NCI-H1930 (cell line): ENCODE measurements at places on chromosomes 1 and 21.

GRCh38 chr1:15213341-15213821, 33.6 kb upstream of the FHAD1 start:
- DNase-seq = no peak

DNA sequence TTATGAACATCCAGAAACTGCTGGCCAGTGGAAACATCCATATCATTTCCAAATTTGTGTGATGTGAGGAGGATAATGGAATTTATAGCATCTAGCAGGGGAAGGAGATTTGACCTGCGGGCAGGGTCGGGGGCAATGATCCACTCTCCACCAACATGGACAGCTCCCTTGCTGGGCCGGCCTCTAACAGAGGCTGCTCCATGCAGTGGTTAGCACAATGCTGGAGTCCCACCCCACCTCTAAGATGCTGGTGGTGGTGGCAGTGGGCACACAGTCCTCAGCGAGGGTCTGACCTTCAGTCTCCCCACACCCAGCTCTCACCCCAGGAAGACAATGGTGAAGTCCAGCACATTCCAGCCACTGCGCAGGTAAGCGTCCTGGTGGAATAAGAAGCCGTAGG, 18.7 kb downstream of the CACNA1S start:
- DNase-seq = no peak

- DNase-seq = no peak
Measured at GRCh38 chr21:28138272-28138671, 854.4 kb downstream of the LTN1 start.

DNA sequence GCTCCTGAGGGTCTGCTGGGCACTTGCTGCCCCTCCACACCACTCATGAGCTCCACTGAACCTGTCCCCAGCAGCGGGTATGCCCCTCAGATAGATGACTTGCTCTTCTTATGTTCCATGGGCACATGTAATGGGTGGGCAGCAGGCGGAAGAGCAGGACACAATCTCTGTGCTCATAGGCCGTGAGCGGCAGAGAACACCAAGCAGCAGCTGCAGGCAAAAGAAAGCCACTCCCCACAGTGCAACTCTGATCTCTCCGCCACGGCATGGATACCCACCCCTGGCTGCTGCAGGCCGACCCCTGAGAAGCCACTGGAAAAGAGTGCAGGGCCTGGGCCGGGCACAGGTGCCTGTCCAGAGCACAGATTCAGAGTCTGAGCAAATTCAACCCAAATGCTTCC, 135.2 kb upstream of the RUNX3 start:
- no peak for DNase-seq

GRCh38 chr1:24870551-24871195, 59.4 kb downstream of the RUNX3 start:
- DNase-seq = no peak

- DNase-seq = no peak
Measured at GRCh38 chr1:30318864-30319718, 404.3 kb downstream of the MATN1 start.

GRCh38 chr1:9388335-9389180, 95.9 kb downstream of the SPSB1 start:
- DNase-seq = no peak

GRCh38 chr1:151828921-151829320, 2.7 kb downstream of the RORC start:
- DNase-seq = no peak

- no peak for DNase-seq
Measured at GRCh38 chr21:42227909-42228708, 9.2 kb downstream of the ABCG1 start.

- no peak for DNase-seq
Measured at GRCh38 chr1:22104094-22104493, 38.8 kb downstream of the WNT4 start.

GRCh38 chr1:52096216-52096615, 40.1 kb downstream of the BTF3L4 start:
- no peak for DNase-seq

DNA sequence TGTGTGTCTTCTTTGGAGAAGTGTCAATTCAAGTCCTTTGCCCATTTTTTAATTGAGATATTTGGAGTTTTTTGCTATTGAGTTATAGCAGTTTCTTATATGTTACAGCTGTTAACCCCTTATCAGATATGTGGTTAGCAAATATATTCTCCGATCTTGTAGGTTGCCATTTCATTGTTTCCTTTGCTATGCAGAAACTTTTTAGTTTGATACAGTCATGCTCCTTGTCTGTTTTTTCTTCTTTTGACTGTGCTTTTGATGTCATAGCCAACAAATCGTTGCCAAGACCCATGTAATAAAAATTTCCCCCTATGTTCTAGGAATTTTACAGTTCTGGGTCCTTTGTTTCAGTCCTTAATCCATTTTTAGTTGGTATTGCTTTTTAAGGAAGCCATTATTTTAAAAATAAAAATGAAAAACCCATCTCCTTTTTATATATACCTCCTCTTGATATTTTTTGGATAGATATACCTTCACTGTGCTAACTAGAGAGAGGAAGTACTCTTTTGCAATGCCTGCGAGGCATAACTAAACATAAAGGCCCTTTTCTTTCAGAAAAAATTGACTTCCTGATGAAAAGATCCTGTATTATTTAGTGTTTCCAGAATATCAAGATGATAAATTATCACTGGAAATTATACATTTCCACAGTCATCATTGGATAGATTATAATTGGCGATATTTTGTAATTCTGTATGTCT, 127.8 kb downstream of the HS2ST1 start:
- DNase-seq = no peak

GRCh38 chr1:11501906-11502485, 23.0 kb downstream of the DISP3 start:
- no peak for DNase-seq

GRCh38 chr1:195965475-195965874, 642.8 kb downstream of the KCNT2 start:
- no peak for DNase-seq

DNA sequence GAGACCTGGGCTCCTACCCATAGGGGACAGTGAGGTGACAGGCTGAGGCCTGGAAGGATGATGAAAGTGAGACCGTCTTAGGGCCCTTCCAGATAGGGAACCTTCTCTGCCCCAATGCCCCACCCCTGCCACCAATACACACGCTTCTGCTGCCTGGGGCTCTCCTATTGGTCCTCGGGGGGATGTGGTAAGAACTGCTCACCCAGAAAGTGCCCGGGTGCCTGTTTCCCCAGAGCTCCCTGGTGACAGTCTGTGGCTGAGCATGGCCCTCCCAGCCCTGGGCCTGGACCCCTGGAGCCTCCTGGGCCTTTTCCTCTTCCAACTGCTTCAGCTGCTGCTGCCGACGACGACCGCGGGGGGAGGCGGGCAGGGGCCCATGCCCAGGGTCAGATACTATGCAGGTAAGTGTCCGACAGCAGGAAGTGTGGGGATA, 948 bp downstream of the SEMA4A start:
- no peak for DNase-seq

DNA sequence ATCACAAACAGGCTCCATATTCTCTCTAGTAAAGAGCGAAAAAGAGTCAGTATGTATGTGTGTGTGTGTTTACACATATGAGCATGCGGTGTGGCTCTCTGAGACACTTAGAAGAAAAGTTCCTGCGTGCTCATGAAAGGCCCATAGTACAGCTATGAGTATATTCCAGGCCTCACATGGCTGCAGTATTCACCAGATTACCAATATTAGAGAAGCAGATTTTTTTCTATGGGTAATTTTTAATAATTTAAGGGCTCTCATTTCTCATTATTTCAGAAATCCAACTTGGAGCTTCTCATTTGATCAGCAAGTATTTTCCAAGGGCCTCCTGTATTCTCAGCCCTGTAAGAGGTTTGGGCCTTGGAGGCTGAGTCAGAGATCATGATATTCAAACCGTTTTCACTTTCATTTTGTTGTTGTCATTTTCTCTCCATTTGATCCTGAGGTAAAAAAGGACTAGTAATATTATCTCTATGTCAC, 232.9 kb upstream of the SGIP1 start:
- DNase-seq = no peak

GRCh38 chr1:91007092-91007491, 14.7 kb downstream of the ZNF644 start:
- no peak for DNase-seq

DNA sequence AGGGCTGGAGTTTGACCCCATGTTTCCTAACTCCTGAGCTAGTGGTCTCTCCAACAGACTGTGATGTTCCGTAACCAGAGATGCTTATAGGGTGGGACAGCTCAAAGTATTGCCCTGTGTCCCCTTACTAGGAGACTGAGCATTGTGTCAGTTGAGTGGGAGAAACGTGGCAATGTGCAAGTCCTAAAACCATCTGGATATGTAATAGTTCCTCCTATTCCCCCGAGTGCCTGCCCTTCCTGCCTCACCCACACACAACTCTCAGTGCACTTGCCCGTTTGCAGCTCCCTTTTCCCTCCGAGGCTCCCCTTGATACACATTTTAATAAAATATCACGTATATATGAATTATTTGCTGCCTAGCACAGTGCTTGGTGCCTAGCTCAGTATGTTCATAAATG, 3.4 kb downstream of the PIGV start:
- no peak for DNase-seq

DNA sequence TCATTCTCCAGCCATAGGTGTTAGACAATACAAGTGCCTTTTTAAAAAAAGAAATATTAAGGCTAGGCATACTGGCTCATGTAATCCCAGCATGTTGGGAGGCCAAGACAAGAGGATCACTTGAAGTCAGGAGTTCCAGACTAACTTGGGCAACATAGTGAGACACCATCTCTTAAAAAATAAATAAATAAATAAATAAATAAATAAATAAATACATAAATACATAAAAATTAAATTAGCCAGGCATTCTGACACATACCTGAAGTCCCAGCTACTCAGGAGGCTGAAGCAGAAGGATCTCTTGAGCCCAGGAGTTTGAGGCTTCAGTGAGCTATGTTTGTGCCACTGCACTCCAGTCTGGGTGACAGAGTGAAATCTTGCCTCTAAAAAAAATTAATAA, 85.8 kb upstream of the ATP1B1 start:
- no peak for DNase-seq

DNA sequence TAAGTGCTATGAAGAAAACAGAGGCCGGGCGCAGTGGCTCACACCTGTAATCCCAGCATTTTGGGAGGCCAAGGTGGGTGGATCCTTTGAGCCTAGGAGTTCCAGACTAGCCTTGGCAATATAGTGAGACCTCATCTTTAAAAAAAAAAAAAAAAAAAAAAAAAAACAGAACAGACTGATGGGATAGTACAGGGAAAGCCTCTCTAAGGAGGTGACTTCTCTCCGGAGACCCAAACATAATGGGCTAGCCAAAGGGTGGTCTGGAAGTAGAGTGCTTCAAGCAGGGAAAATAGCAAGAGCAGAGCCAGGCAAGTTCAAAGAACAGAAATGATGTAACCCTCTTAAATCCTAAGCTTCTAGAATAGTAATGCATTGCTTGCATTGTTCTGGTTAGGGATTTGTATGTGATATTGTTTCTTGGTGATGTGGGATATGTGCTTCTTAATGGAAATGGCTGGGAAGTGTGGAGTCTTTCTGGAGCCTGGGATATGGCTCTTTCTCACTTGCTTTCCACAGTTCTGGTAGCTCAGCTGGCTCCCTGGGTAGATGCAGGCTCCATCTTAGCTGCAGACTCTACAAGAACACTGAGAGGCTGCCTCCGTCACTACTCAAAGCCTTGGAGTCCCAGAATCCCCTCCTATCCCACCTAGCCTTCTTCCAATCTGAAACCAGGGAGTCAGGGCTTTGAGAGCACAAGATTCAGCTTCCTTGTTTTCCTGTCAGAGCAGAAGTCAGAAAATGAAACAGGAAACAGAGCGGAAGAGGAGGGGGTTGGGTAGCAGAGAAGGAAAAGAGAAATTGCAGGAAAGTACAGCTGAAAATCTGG, 1.9 kb upstream of the PIGV start:
- DNase-seq = no peak

GRCh38 chr1:39130325-39130724, 74.2 kb upstream of the MACF1 start:
- DNase-seq = no peak

DNA sequence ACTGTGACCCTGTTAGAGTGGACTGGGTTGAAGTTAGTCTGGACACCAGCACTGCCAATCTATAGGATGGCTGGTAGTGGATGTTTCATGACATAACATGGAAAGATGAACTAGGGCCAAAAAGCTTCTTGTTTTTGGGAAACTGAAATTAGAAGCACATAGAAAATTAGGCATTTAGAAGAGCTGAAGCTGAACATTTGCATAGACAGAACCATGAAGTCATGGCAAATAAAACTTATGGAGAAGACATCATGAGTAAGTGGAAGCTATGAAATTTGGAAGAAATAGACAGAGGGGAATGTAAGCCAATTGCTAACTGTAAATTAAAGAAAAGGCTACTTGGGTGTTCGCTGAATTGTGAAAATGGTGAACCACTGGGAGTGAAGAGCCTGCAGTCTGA, 2.7 kb upstream of the S100A11 start:
- DNase-seq = no peak

DNA sequence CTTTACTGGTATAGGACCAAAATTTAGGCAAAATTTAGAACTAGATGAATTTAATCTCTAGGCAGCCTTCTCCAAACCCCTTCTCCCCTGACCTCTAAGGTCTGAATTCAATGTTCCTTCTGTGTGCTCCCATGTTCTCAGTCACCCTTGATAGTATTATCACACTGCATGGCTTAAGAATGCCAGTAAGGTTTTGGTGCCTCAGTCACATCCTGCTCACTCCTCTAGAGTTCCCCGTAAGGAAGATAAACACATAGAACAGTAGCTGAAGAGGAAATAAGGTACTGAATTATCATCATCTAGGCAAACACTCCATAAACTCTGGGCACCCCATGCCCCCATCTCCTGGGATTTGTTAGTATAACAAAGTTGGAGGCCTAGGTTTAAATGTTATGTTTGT, 18.2 kb downstream of the PRRX1 start:
- no peak for DNase-seq

DNA sequence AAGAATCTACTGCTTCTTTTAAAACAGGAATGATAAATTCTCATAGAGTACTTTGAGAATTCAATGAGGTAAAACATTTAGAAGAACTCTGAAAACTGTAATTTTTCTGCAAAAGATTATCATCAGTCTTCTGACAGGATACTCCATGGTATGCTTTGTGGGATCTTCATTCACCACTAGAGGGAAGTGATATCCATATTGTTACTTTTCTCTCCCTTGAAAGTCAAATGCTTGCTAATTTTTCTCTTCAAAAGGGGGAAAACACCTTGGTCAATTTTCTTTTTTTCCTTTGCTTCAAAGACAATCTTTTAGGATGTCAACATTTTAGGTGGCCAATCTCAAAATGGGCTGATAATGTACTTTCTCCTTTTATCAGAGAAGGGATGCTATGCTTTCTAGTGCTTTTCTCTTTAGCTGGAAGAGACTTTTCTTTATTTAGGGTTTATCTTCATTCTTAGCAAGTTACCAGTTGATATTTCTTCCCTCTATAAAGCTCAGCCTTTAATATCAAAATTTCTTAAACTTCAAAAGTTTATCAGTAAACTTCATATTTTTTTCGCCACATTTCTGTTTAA, 95.5 kb downstream of the NEGR1 start:
- DNase-seq = no peak

GRCh38 chr1:211920141-211920572, 89.6 kb upstream of the LPGAT1 start:
- no peak for DNase-seq

- DNase-seq = no peak
Measured at GRCh38 chr1:71093938-71094337, 13.1 kb upstream of the ZRANB2 start.
